Hematopoietic multipotent progenitor cell treated with erythropoietin and hydrocortisone succinate and interleukin-3 and kit ligand, for 15 days (in vitro differentiated cells): ENCODE measurements at places on chromosomes 1 and 21.
A peak's percentile ranks its signal among the peaks of the same experiment; 100 is the strongest.

GRCh38 chr21:39902986-39903385 lies 35.7 kb downstream of the PCP4 start:
- DNase-seq, result no peak

GRCh38 chr1:21573475-21573874 lies 64.3 kb downstream of the ALPL start:
- no peak for DNase-seq

DNA sequence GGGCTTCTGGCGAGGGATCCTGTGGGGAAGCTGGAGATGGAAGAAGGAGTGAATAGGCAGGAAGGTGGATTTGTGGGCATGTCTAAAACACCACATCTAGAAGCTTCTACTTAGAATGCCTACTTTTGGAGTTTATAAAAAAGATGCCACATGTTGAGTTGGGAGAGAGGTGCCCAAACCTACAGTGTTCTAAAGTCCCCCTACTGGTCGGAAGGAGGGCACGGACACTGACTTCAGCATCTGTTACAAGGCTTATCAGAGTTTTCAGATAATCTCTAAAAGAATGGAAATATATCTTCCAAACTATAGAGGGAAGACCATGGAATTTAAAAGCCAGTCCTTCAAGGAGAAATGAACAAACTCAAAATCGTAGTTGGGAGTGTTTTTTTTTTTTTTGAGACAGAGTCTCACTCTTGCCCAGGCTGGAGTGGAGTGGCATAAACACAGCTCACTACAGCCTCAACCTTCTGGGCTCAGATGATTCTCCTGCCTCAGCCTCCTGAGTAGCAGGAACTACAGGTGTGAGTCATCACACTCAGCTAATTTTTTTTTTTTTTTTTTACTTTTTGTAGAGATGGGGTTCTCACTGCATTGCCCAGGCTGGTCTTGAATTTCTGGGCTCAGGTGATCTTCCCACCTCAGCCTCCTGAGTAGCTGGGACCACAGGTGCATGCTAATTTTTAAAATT lies 14.8 kb downstream of the IBA57 start:
- peak; percentile 78 for DNase-seq

DNA sequence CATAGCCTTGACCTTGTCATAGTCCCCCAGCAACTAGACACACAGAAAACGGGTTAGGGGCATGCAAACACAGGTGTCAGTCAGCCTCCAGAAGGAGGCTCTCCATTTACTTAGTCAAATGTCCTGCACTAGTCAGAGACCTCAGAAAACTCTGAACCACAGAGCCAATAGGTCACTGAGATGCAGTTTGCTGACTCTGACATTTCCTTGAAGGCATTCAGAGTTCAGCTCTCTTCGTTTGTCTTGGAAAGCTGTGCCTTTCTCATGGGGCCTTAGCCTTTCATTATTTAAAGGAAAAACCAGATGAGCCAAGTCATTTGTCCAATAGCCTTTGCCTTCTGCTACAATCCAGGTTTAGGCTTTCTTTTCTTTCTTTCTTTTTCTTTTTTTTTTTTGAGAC lies 3.5 kb downstream of the OLFML2B start:
- no peak for DNase-seq

DNA sequence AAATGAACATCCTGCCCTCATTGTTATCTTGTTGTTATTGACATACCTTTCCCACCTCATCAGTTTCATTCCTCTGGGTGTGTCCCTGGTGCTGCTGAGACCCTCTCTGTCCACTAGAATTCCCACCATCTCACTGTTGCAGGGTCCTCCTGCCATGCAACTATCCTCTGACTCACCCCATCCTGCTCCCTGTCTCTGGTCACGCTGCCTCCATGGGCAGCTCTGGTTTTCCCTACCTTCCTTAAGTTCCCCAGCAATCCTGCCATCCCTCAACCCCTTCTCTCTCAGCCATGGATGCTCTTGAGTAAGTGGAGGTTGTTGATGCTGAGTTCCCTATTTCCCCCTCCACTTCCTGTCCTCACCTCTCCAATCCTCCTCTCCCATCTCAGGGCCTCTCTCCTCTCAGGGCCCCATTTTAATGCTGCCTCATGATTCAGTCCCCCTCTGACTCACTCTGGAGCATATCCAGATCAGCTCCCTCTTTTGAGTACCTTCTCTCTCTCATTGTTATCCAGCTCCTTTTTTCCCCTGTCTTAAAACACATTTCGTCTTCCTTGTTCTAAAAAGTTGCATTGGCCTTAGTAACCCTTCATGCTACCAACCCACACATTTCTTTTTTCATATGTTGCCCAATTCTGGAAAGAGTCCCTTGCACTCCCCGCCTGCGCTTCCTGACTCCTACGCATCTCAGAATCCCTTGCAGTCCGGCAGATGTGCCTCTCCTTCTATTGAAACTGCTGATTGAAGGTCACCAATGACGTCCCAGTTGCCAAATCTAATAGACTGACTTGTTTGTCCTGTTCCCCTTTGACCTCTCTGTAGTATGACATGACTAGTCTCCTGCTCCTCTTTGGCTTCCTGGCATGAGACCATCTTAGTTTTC lies 92.0 kb downstream of the CNIH3 start:
- DNase-seq, result no peak

DNA sequence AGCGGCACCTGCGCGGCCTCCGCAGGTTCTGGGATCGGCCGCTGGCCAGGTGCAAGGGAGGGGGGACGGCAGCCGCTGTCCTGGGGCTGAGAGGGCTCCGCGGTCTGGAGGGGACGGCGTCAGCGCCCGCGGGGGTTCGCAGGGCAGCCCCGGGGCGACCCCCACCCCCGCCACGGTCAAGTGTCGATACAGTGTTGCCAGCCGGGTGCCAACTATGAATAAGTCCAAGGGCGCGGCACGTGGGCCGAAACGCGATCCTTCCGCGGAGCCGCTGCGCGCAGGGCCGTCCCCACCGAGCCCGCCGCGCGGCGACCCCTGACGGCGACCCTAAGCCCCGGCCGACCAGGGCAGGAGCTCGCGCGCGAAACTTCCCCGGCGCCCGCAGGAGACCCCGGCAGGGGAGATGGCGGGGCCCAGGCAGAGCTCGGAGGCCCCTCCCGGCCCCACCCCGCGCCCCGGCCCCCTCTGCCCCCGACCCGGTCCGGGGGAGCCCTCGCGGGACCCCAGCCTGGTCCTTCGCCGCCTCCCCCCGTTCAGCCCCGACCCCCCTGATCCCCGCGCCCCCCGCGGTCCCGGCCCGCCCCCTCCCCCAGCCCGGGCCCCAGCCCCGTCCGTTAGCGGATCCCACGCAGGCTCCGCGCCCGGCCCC lies 586 bp upstream of the AGPAT3 start:
- DNase-seq, result peak; percentile 58

GRCh38 chr1:65265296-65265650 lies 44.1 kb upstream of the DNAJC6 start:
- DNase-seq, result no peak

- DNase-seq, result no peak
Observed at GRCh38 chr21:41614511-41614910, 106.6 kb upstream of the TMPRSS2 start.

DNA sequence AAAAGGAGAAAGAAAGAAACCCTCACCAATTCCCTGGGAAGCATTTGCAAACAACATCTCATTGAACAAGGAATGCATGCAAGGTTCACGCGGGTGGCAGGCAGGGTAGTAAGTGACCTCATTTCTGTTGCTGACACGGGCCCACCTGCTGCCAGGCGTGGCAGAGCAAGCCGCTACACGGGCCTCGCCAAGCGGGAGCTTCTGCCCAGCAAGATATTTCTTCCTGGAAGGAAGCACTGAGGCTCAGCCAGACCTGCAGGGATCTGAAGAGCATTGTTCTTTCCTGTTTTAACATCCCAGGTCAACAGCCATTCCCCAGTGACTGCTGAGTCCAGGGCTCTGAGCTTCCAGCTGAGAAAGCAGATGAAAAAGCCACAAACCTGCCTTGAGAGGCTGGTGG lies 91.9 kb upstream of the IGSF21 start:
- DNase-seq, result no peak

- no peak for DNase-seq
Observed at GRCh38 chr1:31423418-31423947, 10.5 kb downstream of the SERINC2 start.

DNA sequence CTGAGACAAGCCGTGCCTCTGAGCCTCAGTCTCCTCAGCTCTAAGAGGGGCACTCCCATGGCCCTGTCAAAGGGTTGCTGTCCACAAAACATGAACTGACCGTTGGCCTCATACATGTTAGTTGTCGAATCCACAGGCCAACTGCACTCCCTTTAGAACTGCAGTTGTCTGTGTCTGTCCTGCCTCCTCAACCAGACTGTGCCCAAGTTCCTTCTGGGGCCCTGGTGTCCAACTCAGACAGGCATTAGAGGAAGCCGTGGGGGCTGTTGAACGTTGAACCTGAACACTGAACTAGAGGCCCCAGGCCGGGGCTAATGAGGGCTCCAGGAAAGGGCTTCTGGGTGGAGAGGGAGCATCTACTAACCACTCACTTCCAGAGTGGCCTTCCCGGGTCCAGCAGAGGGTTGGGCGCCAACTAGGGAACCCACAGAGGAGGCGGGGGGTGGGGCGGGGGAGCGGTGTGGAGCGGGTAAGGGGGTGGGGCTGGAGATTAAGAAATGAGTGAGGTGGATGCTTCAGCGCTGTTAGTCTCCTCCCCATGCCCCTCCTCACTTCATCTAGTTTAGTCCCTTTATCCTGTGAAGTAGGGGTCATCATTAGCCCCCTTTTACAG lies at the start of gene RAB42:
TSS of gene RAB42 (plus strand) at position 558 of the 613 bp plus-strand sequence. CDS start 247 bp downstream, outside the sequence.
- no peak for DNase-seq

DNA sequence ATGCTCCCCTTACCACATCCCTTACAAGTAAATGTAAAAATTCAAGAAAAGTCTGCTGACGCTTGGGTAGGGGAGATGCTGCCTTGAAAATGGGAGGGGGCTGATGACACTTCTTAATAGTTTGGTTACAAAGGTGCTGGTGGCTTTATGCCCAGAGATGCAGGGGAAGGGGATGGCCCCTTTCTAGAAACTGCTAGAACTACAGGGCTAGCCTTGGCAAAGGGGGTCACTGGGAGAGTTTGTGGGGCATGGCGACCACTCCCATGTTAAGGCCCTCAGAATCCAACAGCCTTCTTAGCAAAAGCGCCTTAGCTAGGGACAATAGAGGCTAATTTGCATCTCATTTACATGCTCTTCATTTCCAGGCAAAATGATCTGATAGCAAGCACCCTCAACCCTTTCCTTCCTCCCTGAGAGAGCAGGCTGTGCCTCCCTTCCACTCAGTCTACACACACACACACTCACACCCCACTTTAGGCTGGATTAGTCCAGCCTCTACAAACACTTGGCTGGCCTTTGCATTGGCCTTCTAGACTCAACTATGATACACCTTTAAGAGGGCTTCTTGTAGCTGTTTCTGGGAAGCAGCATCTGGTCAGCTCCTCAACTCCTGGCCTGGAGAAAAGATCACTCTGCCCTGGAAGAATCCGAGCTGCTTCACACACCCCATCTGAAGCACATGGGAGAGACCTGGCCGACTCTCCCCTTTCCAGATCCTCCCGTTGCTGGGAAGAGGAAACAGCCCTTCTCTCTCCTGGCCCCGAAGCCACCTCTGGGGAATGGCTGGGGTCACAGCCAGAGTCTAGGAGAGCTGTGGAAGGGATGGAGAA lies 1.7 kb downstream of the SEMA6C start:
- no peak for DNase-seq

DNA sequence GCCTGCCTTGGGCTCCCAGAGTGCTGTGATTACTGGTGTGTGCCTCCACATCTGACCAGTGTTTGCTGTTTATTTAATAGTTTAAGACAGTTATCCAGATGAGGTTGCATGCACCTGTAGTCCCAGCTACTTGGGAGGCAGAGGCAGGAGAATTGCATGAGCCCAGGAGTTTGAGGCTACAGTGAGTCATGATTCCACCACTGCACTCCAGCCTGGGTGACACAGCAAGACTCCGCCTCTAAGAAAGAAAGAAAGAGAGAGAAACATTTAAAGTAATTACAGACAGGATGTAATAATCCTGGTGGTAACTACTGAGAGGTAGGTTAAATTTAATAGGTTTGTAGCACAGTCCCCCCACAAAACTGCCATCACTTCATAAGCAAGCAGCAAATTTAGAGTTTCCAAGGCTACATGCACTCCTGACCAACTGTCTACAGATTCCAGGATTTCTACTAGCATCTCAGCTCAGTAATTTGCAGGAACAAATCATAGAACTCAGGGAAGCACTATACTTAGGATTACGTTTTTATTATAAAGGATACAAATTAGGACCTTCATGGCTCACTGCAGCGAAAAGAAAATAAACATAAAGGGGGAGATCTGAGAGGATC lies 89.6 kb downstream of the PKN2 start:
- DNase-seq, result peak; percentile 41

- DNase-seq, result no peak
Observed at GRCh38 chr1:47578721-47579419, 141.0 kb downstream of the FOXD2 start.

GRCh38 chr1:162899422-162900146 lies 38.6 kb upstream of the CCDC190 start:
- DNase-seq, result no peak

DNA sequence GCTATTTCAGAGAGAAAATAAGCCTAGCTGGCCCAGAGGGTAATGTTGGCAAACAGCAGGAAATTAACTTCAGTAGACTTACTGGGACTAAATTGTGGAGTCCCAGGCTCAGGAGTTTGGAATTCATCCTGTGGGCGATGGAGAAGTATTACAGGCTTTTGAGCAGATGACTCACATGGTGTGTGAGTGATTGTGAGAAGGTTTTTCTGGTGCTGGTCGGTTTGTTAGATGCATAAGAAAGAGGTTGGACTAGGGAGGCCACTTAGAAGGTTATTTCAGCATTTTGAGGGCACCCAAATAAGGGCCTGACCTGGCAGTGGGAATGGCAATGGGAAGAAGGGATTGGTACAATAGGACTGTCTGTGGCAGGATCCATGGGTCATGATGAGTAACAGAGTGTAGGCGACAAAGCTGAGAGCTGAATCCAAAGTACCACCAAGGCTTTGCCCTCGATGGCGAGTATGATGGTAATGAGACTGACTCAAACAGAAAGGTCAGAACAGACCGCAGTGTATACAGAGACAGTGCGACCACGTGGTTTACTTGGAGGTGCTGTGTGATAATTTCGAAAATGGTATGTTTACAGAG lies 69.2 kb upstream of the KIF26B start:
- no peak for DNase-seq

GRCh38 chr1:46277658-46278373 lies 25.6 kb downstream of the LRRC41 start:
- DNase-seq, result no peak

DNA sequence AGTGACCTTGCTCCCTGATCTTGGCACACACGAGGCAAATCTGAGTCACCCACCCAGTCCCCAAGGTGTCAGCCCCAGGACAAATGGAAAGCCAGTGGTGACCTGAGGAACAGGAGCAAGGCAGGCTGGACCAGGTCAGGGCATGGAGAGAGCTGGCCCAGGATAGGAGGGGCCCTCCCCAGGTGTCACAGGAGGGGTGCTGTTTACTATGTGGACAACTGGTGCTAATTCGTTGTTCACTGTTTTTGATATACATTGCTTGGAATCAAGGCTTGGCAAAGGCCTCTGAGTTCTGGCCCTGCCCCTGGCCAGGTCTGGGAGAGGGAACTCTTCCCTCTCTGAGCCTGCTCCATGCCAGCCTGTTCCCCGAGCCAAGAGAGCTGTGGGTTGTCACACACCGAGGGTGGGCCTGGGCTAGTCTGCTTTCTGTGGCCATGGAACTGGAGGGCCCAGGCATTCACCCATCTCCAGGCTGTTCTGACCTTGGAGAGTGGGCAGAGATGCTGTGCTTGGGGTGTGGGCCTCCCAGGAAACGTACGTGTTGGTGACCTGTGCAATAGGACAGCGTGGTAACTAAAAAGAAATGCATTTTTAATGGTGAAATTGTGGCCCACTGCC lies 41.8 kb downstream of the CRYAA start:
- DNase-seq, result no peak

GRCh38 chr21:39518055-39518846 lies 66.5 kb downstream of the SH3BGR start:
- DNase-seq, result peak; percentile 68
